ENCODE measurements at places on chromosomes 7 and 10. TPM values are rescaled to one million over a fixed set of nuclear protein-coding genes. Genes with fewer than 3 reads are reported as not detected.

GRCh38 chr7:20220293-20220761 is 3.1 kb upstream of the MACC1 start:
- DNase-seq: no peak

DNA sequence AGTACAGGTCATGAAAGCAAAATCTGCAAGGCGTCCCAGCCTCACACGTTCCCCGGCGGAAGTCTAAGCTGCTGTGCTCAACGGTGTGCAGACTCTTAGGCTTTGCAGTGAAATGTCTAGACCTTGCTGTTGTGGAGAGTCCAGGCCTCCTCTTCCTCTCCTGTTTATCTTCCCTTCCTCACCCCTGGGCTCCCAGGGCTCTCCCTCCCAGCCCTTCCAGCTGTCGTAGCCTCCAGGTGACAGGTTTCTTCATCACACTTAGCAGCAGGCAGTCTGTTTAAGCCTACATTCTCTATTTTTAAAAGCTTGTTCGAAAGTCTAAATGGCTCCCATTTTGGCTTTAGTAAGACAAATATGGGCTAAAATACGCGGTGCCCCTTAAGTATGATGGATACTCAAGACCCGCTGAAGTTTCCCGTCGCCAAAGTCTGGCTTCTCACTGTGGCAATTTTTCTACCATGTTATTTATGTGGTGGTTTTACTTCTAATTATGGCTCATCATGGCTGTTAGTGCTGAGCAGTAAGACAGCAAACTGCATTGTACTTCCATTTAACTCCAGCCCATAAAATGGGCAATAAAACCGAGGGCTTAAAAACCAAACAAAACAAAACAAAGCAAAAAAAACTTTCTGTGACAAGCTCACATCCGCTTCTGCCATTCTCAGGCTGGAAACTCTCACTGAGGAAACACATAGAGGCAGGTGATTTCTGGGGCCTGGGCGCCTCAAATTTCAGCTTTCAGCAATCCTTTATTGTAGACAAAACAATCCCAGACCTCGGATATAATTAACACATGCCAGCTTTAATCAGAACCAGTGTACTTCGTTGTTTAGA is 243.2 kb downstream of the SNX10 start:
- no peak for DNase-seq

DNA sequence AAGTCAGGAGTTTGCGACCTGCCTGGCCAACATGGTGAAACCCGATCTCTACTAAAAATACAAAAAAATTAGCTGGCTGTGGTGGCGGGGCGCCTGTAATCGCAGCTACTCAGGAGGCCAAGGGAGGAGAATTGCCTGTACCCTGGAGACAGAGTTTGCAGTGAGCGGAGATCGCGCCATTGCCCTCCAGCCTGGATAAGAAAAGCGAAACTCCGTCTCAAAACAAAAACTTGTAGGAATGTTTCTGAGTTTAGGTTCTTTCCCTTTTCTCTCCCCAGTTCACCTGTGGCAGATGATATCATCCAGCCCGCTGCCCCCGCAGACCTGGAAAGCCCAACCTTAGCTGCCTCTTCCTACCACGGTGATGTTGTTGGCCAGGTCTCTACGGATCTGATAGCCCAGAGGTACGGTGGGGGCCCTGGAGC is 138.8 kb upstream of the BTBD16 start:
- DNase-seq: no peak

- DNase-seq: no peak
Measured at GRCh38 chr7:81648716-81649115, 121.1 kb downstream of the HGF start.

- no peak for DNase-seq
Measured at GRCh38 chr10:23283680-23284079, 60.9 kb downstream of the C10orf67 start.

DNA sequence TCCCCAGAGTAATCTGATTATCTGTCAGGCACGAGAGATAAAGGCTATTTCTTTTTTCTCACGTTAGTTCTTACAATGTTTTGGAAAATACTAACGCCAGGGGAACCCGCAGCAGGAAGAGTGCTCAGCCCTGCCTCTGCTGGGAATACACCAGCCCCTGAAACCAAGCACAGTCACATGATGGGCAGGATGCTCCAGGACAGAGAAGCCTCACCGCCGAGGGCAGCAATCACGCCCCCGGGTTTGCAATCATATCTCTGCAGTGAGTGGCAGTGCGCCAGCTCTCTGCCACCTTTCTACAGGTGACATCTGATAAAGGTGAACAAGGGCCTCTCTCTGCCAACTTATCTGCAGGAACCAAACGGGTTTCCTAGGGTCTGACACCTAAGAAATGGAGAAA is 39.8 kb downstream of the BRI3 start:
- DNase-seq: no peak

- DNase-seq: no peak
Measured at GRCh38 chr10:13891128-13892000, 304.6 kb downstream of the PRPF18 start.

GRCh38 chr7:94127026-94127425 is 122.9 kb upstream of the BET1 start:
- DNase-seq: no peak

DNA sequence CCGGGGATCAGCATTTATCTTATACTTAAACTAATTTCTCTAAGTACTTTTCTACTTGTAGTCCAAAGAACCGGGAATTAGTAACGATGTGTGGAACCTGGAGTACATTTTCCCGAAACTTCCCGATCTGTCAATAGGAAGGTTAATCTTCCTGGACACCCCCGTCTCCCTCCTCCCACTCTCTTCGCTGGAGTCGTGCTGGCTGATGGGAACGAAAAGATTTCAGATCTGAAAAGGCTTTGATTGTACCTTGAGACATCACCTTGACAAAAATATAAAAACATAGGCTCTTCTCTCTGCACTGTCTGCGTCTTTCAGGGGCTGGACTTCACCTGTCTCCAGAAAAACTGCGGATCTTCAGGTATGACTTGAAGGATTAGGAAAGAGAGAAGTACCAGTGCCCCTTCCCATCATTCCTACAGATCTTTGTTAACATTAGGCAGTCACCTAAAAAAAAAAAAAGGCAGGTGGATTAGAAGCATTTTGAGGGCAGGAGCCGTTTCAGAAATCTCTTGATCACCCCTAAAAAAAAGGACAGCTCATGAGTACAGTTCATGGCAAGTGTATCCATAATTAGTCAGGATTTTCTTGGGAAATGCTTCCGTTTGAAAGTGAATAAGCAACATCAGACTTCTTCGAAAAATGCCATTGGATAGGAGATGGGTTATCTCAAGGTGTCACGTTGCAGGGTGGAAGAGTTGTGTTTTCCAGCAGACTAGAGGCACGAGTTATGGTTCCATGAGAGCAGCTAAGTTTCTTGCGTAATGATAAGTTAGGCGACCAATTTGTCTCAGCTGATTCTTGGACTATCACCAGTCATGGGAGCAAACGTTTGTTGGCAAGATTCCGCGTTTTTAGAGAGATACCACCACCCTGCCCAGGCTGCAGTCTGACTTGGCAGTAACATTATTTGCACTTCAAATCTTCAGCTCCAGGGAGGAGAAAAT is 7.8 kb upstream of the BAMBI start:
- no peak for DNase-seq

- no peak for DNase-seq
Measured at GRCh38 chr10:6136215-6137201, 47.7 kb downstream of the RBM17 start.

GRCh38 chr7:94949532-94949931 is 42.1 kb downstream of the PPP1R9A start:
- DNase-seq: no peak

DNA sequence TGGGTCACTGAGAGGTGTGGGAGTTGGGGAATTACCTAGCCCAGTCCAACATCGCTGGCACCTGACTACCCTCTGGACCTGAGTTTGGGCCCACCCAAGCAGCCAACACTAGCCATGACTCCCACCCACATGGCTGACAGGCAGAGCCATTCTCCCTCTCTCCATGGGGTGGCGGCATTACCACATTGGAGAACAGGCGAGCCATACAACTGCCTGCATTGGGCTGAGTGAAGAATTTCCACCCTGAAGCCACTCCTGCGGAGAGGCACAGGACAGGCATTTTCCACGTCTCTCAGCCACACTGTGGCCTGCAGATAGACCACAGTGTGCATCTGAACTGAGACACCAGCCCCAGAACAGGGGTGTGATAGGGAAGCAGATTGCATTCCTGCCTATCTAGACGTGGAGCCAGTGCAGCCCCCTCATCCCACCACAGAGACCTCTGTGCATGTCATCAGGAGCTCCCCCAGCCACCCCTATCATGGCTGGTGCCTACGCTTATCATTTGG is 58.2 kb upstream of the ANTXRL start:
- peak; percentile 68 for DNase-seq

DNA sequence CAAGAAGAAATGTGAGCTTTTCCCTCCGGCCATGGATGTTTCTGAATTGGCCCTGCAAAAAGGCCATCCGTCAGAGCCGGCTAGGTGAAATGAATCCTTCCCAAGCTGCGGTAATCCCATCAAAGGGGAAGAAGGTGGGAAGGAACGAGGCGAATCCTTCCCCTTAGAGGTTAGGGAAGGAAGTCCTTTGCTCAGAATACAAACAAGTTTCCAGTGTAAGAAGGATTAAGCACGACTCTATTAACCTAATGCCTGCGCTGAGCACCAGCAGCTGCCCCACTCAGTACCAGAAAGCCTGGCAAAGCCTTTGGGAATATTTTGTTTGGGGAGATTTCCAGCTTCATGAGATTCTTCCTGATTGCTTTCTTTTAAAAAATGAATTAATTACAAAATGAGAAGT is 42.8 kb downstream of the CLRN3 start:
- DNase-seq: no peak

- no peak for DNase-seq
Measured at GRCh38 chr7:51356849-51357516, 40.4 kb upstream of the COBL start.

GRCh38 chr10:110437351-110437605 is 60.4 kb upstream of the DUSP5 start:
- DNase-seq: no peak

DNA sequence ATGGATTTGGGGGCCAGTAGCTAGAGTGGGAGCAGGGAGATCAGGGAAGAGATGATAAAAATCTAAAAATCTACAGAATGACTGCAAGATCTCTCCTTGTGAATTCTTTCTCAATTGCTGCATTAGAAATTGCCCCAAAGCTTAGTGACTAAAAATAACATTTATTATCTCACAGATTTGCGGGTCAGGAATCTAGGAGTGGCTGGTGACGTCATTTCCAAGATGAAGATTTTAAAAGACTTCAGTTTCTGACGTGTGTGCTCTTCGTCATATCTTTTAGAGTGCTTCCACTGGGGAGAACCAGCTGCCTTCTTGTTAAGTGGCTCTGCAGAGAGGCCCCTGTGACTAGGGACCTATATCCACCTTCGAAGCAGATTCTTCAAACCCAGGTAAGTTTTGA is 112.6 kb downstream of the DGKI start:
- no peak for DNase-seq

GRCh38 chr10:133327651-133328357 is 8.9 kb downstream of the CALY start:
- no peak for DNase-seq

GRCh38 chr10:44060719-44061118 is 324.2 kb downstream of the CXCL12 start:
- no peak for DNase-seq

- no peak for DNase-seq
Measured at GRCh38 chr10:30075481-30075880, 16.1 kb upstream of the JCAD start.

GRCh38 chr10:58385784-58386112 is 538 bp downstream of the TFAM start:
- no peak for DNase-seq

- no peak for DNase-seq
Measured at GRCh38 chr7:38674513-38674912, 43.3 kb upstream of the AMPH start.

GRCh38 chr7:158317238-158318205 is 270.1 kb downstream of the PTPRN2 start:
- DNase-seq: no peak

GRCh38 chr10:132402781-132403241 is 5.8 kb downstream of the PWWP2B start:
- no peak for DNase-seq

- no peak for DNase-seq
Measured at GRCh38 chr10:100008142-100008522, 1.6 kb downstream of the DNMBP start.

DNA sequence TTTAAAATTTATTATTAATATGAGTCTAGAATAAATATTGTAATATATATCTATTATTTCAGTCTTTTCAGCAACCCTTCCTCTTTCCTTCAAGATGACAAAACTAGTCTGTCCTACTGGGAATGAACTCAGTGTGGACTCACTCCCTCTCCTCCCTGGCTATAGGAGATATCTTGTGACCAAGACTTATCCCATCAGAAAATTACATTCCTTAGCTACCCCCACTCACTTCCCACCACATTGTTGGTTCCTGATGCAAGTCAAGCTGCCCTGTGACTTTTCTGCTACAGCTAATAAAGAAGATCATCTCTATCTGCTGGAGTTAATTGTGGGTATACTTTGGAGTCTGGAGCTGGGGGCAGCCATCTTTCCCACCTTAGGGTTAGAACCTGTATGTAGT is 28.0 kb upstream of the MCU start:
- no peak for DNase-seq

DNA sequence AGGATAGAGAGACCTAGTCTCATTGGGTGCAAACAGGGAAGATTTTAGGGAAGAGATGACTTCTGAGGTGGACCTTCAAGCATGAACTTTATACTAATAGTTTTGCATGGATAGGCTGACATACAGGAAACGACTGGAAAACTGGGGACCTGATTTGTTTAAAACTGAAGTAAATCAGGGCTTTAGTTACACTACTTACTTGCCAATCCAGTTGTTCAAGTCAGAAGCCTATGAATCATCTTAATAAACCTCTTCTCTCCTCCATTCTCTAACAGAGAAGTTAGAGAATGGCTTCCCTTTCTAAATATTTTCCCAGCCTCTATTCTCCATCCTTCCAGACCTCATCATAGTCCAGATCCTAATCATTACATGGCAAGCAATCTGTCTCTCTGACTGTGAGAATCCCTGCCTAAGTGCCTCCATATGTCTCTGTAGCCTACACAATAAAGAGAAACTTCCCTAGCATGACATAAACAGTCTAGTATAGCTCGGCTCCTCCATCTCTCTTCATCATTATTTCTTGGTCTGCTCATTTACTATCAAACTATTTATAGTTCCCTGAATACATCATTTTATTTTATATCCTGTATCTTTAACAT is 55.8 kb downstream of the PRKG1 start:
- no peak for DNase-seq

The CPN1 gene
- not detected for total RNA-seq

The HOXA5 gene
- 11.5 TPM for total RNA-seq

The PAPOLB gene
- 0.48 TPM for total RNA-seq

The ENKUR gene
- total RNA-seq: not detected

The GIMAP5 gene
- 30.5 TPM for total RNA-seq

The MMP21 gene
- total RNA-seq: not detected

The WASHC2A gene
- 40.1 TPM for total RNA-seq

The TBX20 gene
- not detected for total RNA-seq

The HABP2 gene
- 0.66 TPM for total RNA-seq

The CALML3 gene
- 13.5 TPM for total RNA-seq

The NPFFR1 gene
- total RNA-seq: not detected
